ENCODE measurements at places on chromosomes 1 and 21.

- DNase-seq: no peak
Observed at GRCh38 chr1:111471012-111471411, 2.8 kb upstream of the C1orf162 start.

DNA sequence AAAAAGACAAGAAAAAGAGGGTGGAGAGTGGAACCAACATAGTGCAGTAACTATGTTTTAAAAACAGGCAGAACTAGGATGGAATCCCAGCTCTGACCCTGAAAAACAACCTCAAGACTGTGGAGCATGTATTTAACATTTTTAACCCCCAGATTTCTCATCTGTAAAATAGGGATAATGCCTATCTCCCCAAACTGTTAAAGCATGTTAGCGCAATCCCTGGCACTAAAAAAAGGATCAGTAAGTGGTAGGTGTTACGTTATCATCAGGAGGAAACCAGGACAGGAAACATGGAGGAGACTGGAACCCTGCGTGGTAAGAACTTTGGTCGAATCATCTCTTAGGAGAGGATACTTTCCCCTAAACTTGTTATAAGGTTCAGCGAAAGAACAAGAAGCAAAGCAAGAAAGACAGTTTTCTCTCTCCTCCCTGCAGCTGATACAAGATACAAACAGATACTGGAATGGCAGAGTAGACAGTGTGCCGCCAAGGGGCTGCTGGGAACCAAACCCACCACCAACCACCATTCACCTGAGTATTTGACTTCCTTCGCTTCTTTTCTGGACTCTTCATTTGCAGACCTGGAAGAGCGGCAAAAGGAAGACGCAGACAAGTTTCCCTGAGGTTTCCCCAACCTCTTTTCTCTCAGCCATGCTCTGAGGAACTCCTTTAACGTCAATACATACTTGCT is 991 bp downstream of the PYGO2 start:
- DNase-seq: no peak

GRCh38 chr1:167601442-167602383 is 28.3 kb upstream of the RCSD1 start:
- peak; percentile 46 for DNase-seq

- peak; percentile 44 for DNase-seq
Observed at GRCh38 chr1:240797050-240797449, 185.1 kb upstream of the GREM2 start.

DNA sequence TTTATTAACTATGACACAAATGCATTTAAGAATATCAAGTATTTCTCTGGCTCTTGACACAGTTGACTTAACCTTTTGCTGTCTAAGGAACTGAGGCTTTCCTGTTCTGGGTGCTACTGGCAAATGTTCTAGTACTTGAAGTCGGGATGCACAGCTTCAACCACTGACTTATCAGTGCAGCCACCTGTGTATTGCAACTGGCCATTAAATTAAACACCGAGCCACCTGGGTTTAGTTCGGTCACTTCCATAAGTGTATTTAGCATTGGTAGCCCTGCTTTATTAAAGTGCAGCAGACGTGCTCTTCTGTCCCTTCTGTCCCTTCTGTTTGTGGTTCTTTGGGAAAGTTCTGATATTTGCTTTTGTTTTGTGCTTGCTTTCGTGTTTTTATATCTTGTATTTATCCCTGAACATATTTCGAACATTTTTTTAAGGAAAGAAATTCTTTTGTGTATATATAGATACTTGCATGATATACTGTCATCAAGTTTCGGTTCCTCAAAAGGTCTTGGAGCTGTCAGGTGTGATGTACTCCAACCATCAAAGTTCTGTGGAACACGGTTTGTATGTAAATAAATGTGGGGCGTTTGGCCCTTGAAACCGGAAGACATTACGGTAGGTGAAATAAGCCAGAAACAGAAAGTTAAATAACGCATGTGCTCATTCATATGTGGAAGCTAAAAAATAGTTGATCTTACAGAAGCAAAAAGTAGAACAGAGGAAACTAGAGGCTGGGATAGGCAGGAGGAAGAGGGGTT is 297.9 kb upstream of the GREM2 start:
- no peak for DNase-seq
